ENCODE measurements at places on chromosomes 5 and 9.

GRCh38 chr5:128101676-128102075 is 18.1 kb downstream of the SLC12A2 start:
- no peak for DNase-seq

- DNase-seq: no peak
Observed at GRCh38 chr5:14783691-14784090, 87.9 kb downstream of the ANKH start.

DNA sequence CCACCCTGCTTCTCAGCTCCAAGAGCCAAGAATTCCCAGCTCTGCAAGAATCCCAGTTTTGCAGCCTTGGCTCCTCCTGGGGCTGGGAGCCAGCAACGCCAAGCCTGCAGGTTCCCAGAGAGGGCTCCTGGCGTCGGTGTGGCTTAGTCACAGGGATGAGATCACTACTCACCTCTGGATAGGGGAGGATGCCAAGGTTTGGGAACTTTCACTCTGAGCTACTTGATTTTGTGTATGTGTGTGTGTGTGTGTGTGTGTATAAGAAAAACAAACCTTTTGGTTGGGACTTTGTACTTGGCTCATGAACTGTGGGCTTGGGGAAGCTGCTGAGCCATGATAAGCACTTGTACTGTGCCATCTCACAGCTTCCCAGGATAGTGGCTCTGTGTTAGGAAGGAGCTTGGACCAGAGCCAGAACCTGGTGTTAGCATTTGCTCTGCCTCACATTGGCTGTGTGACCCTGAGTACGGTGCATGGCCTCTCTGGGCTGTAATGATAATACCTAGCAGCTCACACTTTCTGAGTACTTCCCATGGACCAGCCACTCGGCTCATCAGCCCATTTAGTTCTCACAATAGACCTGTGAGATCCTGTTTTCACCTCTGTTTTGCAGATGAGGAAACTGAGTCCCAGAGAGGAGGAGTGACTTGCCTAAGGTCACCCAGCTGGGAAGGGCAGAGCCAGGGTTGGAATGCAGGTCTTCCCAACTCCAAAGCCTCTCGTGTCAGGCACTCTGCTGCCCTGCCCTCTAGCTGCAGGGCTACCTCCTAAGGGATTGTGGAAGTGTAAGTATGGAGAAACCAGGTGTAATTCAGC is 41.4 kb upstream of the DAB2IP start:
- peak; percentile 35 for DNase-seq

DNA sequence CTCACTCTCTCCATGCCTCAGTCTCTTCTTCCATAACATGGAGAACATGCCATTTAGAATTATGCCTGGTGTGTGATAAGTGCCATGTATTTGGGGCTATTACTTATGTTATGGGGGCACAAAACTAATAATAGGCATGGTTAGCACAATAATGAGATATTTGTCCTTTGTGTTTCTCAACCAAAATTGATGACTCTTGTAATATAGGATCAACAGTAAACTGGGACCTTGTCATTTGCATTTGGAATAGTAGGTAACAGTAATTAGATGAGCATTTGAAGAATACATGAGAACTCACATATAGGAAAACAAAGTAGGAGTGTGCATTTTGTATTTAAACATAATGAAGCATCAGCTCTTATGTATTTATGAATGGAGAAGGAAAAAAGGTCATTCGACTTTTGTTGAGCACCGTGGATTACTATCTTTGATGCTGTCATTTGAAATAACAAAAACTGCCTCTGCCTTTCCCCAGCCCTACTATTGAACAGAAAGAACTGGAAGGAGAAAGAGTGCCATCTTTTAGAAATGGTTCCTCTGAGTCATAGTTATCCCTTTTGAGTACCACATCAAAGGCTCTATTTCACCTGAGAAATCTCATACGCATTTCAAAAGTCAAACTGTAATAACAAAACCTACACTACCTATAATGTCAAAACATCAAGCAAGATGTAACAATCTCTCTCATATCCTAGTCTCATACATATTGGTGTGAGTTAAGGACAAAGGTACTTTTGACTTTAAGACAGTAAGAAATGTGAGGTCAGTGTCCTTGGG is 655.2 kb downstream of the PDE4D start:
- no peak for DNase-seq

DNA sequence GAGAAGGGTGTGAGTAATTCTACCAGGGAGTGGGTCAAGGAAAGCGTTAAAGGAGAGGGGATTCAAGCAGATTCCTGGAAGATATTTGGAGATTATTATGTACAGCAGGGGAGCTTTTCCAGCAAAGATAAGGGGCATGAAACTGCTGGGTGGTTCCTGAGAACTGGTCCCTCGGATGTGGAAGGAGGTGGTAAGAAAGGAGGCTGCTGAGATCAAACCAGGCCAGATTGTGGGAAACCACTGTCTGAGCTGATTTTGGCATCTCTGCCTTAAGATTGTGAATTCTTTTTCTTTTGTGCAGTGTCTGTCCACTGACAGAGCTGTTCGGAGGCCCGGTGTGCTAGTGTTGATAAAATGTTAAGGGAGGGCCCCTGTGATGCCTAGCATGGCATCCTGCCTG is 45.4 kb downstream of the SNX30 start:
- DNase-seq: no peak

GRCh38 chr5:110757118-110757729 is 18.4 kb downstream of the SLC25A46 start:
- DNase-seq: no peak

- DNase-seq: no peak
Observed at GRCh38 chr5:568061-568781, 43.9 kb upstream of the CEP72 start.

- no peak for DNase-seq
Observed at GRCh38 chr5:151739939-151740335, 18.5 kb downstream of the ATOX1 start.

All from anterior cingulate cortex (tissue), 58 donors.